T47D (cell line): ENCODE measurements at places on chromosomes 13 and 19.
A peak's percentile ranks its signal among the peaks of the same experiment; 100 is the strongest.

DNA sequence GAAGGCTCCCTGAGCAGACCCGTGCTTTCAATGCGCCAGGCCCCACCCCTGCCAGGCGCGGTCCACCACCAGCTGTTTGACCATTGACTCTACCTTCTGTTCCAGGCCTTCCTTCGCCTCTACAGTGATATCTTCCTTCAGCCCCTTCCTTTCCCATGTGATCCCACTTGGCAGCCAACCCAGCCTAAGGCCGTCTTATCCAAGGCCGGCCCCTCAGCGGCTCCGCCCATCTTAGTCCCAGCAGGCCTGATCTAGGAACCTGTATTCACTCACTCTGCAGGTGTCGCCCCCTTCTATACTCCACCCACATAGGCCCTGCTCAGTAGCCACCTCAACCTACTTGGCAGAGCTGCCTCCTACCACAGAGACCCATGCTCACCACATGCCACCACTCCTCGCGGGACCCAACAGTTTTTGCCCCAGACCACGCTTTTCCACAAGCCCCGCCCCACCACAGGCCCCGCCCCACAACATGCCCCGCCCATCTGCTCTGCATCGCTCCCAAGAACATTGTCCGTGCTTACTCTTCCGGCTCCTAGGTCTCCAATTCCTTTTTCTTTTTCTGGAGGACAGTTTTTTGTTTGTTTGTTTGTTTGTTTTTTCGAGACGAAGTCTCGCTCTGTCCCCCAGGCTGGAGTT lies 2.9 kb downstream of the RASIP1 start:
- DNase-seq, result no peak

DNA sequence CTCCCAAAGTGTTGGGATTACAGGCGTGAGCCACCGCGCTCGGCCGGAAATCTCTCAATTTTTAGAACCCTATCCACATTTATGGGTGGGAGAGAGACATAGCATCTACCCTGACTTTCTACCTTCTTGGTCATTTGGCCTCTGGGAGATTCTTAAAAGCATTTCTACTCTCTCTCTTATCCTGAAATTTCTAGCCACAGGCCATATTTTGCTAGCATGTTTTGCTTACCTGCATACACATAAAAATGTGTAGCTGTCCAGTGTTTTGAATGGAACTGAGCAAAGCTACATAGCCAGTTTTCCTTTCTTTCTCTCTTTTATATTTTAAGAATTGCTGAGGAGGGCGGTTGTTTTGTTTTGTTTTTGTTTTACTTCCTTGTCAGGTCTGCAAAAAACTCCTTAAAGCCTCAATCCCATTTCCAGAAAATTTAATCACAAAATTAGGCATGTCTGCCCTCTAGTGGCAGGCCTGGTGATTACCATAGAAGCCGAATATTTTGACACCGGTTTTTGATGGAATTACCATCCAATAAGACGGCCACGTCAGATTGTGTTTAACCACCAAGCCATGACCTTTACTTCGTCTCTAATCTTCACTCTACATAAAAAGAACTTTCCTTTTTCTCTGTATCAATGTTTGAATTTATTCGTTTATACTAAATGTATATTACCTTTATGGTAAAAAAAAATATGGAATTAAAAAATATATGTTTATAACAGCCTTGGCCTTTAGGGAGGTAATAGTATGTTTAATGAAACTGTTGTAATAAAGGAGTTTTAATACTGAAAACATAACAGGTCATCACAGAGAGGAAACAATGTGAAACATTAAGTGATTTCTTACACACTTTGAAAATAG lies 34.4 kb upstream of the OXGR1 start:
- DNase-seq, result no peak

- no peak for DNase-seq
Observed at GRCh38 chr19:41420101-41420880, 6.9 kb downstream of the B3GNT8 start.

- no peak for DNase-seq
Observed at GRCh38 chr19:51365965-51366388, at the start of gene ETFB. ETFB (minus strand) TSS chr19:51366388; CDS start chr19:51366326, 62 bp downstream.

DNA sequence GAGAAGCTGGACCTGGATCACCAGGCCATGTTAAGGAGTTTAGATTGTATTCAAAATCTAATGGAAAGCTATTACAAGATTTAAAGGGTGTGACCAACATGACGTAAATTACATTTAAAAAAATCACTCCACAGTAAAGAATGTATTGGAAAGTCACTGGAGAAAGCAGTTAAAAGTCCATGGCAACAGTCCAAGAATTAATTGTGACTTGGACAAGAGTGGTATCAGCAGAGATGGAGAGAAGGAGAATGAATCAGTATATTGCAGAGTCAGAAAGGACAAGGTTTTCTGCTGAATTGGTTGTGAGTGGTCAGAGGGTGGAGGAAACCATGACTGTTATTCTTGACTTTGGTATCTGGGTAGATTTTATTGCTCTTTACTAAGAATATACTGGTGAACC lies 535.1 kb upstream of the SLITRK1 start:
- DNase-seq, result no peak

- peak; percentile 54 for DNase-seq
Observed at GRCh38 chr19:5452594-5453565, 2.3 kb upstream of the ZNRF4 start.

DNA sequence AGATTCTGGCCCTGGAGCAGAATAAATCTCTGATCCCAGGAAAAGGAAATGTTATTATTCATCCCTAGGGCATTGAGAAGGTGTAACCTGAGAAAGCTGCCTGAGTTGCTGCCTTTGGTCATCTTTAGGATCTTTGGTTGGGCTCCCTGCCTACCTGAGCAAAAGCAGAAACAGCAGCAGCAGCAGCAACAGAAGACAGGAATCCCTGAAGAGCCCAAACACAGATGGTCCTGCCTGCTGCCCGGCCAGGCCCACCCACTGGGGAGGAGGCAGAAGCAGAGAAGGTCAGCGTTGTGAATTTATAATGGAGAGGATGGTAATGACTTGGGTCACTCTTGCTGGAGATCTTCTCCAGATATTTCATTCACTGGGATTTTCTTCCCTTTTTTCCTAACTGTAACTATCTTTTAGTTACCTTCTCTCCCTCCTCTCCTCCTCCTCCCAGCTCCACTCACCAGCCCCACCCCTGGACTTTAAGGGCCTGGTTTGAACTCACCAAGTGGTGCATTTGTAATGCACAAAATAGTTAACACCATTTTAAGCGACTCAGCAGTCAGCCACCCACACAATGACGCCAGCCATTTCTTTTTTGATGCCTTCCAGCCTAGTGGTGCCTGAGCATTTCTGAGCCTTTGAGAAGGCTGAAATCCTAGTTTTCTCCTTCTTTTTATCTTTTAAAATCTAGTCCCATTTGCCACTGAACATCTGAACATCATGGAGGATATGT lies 91.7 kb downstream of the HSPH1 start:
- no peak for DNase-seq

DNA sequence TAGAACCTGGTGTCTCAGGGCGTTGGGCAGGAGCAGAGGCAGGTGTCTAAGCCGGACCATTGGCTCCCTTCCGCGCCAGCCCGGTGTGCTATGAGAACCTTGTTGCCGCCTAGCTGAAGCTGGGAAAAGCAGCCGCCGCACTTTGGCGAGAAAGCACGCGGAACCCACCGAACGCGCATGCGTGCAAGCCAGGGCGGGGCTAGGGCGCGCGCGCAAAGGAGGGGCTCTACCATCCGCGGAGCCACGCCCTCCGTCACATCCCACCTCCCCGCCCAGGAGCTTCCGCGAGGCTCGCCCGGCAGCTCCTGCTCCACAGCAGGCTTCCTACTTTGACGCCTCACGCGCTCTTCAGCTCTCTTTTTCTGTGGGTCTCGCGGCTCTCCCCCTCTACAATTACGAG lies 51.3 kb downstream of the WDR87 start:
- no peak for DNase-seq
